ENCODE measurements at places on chromosomes 5 and 9.
A peak's percentile ranks its signal among the peaks of the same experiment; 100 is the strongest.

DNA sequence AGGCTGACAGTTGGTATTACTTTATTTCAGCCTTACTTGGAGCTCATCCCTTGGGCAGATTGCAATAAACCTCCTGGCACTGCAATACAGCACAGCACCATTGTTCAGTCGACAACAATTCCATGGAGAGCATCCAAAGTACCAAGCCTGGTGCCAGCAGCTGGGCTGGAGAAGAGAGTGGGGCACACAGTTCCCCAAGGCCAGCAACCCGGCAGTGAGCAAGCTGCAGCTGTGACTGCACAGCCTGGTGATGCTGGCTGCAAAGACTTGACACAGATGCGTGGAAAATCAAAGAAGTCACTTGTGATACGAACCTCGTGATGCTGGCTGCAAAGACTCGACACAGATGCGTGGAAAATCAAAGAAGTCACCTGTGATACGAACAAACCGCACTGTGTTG, 125.4 kb downstream of the ATPSCKMT start:
- DNase-seq, result no peak

DNA sequence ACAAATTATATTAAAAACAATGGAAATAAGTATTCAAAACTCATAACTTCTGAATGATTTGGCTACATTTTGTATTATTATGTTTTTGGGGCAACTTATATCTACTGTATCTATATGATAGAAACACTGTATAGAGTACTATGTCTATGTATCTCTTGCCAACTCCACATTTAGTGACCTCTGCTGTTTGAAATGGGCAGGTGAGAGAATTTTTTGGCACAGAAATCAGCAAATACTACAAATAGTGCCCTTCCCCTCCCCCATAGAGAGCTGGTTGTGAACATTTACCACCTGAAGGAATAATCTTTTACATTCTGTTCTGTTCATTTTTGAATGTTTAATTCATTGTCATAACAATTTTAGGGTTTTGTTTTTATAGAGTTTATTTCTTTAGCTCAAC, 545.3 kb downstream of the PDE4D start:
- DNase-seq, result no peak

GRCh38 chr5:39194466-39195136, 24.8 kb downstream of the FYB1 start:
- peak; percentile 70 for DNase-seq

GRCh38 chr9:133506653-133507038, 18.1 kb downstream of the MYMK start:
- DNase-seq, result peak; percentile 61

GRCh38 chr5:57442080-57442839, 40.4 kb downstream of the ACTBL2 start:
- DNase-seq, result peak; percentile 99
